Thoracic aorta endothelial cell (primary cell): ENCODE measurements at places on chromosomes 1 and 21. TPM values are rescaled to one million over a fixed set of nuclear protein-coding genes. Genes with fewer than 3 reads are reported as not detected.

KCNQ4 gene
- 0.07 and 0.13 TPM in 2 replicates for total RNA-seq

ACP6 gene
- total RNA-seq: 5.2 and 7.4 TPM in 2 replicates

DENND2C gene
- total RNA-seq: 0.86 and 1.3 TPM in 2 replicates

TMEM81 gene
- total RNA-seq: 1.5 and 1.7 TPM in 2 replicates

BARHL2 gene
- total RNA-seq: not detected in 2 replicates

DDR2 gene
- 65.0 and 66.8 TPM in 2 replicates for total RNA-seq

ARHGEF10L gene
- 2.5 and 7.0 TPM in 2 replicates for total RNA-seq

KRTAP21-1 gene
- not detected in 2 replicates for total RNA-seq

OBSCN gene
- total RNA-seq: 1.4 and 1.9 TPM in 2 replicates

HES5 gene
- not detected in 2 replicates for total RNA-seq

FAM3B gene
- not detected in 2 replicates for total RNA-seq

OR2W3 gene
- total RNA-seq: not detected in 2 replicates

ADAM30 gene
- total RNA-seq: not detected in 2 replicates

TSHB gene
- total RNA-seq: not detected in 2 replicates

CXADR gene
- 13.8 and 17.7 TPM in 2 replicates for total RNA-seq

IARS2 gene
- total RNA-seq: 112 TPM in 2 replicates

SERPINC1 gene
- not detected in 2 replicates for total RNA-seq

GREM2 gene
- not detected in 2 replicates for total RNA-seq

NGF gene
- total RNA-seq: not detected in 2 replicates

RAVER2 gene
- total RNA-seq: 18.4 and 26.6 TPM in 2 replicates

HSPG2 gene
- 1,789 and 2,347 TPM in 2 replicates for total RNA-seq

RABGAP1L gene
- 36.3 and 39.2 TPM in 2 replicates for total RNA-seq

PRXL2B gene
- total RNA-seq: 32.0 and 41.6 TPM in 2 replicates

TSPAN2 gene
- total RNA-seq: 1.1 and 2.0 TPM in 2 replicates

NES gene
- total RNA-seq: 240 and 287 TPM in 2 replicates

HEYL gene
- total RNA-seq: not detected in 2 replicates

ANKRD34A gene
- 0.13 and 0.22 TPM in 2 replicates for total RNA-seq

SLC1A7 gene
- not detected in 2 replicates for total RNA-seq

FOXD3 gene
- not detected in 2 replicates for total RNA-seq
